T47D (cell line): ENCODE measurements at places on chromosomes 11 and 22.

DNA sequence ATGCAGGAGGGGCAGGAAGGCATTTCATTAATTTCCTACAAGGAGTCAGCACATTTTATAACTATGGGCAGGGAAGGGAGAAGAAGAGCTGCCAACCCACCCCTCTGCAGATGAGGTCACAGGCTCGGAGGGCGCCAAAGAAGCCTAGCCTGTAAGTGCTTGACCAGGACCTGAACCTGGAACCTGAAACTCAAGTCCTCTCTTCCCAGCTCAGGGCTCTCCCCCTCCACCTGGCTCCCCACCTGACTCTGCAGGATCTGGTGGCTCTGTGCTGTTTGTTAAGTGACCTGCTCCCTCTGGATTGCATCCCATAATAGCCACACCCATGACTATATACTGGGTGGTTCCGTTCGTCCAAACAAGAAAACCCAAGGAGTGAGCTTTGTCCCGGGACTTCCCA, 27.3 kb downstream of the SCGB1A1 start:
- no peak for DNase-seq

DNA sequence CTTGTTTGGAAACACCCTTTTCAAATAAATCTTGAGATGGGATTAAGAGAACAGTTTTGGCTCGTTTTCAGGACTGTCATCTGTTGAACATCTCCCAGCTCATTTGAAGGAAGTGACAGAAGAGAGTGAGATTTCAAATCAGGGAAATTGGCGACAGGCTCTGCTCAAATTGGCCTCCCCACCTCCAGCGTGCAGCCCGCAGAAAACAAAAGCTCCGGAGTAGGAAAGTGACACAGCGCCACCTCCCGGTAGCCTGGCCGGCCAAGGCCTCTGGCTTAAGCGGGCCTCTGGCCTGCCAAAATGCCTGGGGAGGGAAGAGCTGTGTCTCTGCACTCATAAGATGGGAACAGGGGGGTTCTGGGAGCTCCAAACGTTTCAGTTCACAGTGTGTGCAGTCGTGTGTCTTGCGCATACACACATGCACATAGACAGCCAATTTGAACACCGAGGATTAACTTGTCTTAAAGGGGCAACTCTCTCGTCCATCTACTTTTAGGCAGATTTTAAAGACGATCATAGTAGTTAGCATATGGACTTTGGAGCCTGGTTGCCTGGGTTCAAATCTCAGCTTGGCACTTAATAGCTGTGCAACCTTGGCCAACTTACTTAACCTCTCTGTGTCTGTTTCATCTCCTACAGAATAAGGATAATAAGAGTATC, 132.7 kb upstream of the RCN1 start:
- peak; percentile 61 for DNase-seq

GRCh38 chr22:37428649-37429586, 1.6 kb upstream of the ELFN2 start:
- DNase-seq: peak; percentile 33

DNA sequence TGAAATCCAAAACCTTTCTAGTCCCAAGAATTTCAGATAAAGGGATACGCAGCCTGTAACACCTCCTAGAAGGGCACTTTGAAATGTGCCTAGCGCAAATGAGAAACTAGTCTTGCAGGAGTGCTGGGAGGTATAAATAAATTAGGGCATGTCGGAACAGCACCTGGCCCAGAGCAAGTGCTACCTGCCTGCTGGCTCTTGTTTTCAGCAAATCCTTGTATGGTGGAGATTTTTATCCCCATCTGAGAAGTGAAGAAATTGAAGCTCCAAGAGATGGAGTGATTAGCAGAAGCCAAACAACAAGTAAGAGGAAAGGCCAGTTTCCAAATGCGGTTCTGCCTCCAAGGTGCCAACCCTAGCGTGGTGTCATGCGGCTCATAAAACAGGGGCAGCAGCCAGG, 36.7 kb upstream of the TFIP11 start:
- DNase-seq: peak; percentile 94

DNA sequence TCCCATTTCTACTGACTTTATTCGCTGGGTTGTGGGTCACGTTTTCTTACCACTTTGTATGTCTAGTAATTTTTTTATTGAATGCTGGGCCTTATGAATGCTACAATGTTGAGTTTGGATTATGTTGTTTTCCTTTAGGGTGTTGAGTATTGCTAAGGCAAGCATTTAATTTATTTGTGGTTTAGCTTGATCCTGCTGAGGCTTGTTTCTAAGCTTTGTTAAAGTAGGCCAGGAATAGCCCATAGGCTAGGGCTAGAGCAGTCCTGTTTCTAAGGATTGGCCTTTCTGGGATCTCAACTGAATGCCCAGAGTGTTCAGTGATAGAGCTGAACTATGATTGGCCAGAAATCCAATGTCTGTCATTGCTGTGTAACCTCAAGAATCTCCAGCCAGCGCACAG, 56.1 kb upstream of the LDLRAD3 start:
- DNase-seq: peak; percentile 69

DNA sequence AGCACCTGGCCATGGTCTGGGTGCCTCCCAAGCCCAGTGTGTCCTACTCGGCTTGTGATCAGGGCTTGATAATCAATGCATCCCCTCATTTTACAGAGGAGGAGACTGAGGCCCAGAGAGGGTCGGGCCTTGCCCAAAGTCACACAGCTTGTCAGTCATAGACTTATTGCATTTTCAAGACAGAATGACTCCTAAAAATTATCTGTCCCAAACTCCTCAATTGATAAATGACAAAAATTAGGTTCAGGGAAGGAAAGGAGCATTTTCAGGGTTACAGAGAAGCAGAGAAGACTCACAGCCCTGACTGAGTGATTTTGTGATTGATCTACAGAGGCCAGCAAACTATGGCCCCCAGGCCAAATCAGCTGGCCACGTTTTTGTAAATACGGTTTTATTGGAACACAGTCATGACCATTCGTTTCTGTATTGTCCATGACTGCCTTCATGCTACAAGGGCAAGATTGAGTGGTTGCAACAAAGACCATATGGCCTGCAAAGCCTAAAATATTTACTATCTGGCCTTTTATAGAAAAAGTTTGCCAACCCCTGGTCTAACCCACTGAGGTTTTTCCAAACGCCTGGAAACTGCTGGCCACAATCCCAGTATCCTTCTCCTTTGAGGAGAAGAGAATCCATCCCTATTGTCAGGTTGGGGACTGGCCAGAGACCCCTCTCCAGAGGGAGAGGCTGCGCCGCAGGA, 35.1 kb upstream of the NAV2 start:
- no peak for DNase-seq

GRCh38 chr22:21855676-21856075, 11.8 kb downstream of the MAPK1 start:
- no peak for DNase-seq

- DNase-seq: no peak
These were observed 661.9 kb downstream of the CNTN5 start for GRCh38 chr11:99682646-99683045.

DNA sequence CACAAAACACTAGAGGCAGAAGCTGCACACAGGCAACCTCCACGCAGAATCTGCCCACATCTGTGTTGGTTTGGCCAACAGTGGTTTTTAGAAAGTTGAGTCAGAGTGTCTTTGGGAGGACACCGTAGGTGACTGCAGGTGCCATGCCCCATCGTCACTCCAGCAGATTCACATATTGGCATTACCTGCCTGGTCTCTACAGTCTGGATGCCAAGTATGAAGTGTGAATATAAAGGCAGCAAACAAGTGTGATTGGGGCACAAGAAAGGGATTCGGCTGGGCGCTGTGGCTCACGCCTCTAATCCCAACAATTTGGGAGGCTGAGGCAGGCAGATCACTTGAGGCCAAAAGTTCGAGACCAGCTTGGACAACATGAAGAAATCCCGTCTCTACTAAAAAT, 11.0 kb upstream of the FXYD2 start:
- DNase-seq: no peak

- no peak for DNase-seq
These were observed 478 bp downstream of the FAU start for GRCh38 chr11:65121447-65121864.

DNA sequence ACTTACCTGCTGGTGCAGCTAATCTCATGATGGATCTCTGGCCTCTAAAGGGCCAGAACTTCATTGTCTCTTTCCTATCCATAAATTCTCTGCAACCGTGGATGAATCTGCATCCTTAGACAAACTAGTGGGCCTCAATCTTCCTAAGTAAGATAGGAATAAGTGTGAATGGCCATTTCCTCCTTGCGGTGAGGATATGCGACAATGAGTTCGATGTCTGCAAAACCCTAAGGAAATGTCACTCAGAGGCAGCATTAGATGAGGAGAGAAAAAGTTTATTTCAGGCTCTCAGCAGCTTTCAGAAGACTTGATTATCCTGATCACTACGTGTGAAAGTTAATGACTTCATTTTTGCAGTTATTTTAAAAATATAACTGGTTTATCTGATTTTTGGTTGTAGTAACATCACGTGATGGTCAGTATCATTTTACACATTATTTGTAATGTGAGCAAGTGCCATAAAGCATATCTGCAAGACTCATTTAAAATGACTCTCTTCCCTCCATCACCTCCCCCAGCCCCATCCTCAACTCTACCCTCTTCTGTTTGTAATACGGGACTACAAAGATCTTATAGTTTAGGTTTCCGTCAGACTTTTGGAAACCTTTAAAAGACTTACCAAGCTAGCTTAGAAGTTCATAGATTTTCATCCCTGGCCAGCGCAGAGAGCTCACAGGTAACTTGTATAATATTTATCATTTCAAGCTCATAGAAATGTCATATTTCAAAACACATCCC, 10.2 kb downstream of the GRAP2 start:
- no peak for DNase-seq

- no peak for DNase-seq
These were observed 16.8 kb downstream of the ZDHHC24 start for GRCh38 chr11:66529069-66529468.

GRCh38 chr11:25242928-25243327, 746.1 kb downstream of the LUZP2 start:
- no peak for DNase-seq

GRCh38 chr22:47057916-47058585, 295.6 kb downstream of the TBC1D22A start:
- no peak for DNase-seq

GRCh38 chr11:57219021-57219627, 17.9 kb downstream of the APLNR start:
- no peak for DNase-seq

DNA sequence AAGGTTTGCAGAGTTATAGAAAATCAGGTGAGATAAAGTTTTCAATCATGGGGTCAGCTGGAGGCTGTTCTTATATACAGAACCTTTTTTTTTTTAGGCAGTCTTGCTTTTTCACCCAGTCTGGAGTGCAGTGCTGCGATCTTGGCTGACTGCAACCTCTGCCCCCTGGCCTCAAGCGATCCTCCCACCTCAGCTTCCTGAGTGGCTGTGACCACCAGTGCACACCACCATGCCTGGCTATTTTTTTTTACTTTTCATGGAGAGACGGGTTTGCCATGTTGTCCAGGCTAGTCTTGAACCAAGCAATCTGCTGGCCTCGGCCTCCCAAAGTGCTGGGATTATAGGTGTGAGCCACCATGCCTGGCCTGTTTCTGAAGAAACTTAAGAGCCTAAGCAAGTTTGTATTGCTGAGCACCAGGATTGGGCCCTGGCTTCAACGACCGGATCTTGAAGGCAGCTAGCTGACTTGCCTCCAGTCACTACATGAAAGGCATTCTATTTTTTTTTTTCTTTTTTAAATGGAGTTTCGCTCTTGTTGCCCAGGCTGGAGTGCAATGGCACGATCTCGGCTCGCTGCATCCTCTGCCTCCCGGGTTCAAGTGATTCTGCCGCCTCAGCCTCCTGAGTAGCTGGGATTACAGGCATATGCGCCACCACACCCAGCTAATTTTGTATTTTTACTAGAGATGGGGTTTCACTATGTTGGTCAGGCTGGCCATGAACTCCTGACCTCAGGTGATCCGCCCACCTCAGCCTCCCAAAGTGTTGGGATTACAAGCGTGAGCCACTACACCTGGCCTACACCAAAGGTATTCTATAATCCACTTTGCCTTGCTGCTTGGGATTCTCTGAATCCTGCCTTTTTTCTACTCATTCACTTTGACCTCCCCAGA, 7.6 kb downstream of the XBP1 start:
- DNase-seq: peak; percentile 89

- no peak for DNase-seq
These were observed 8.5 kb upstream of the TREH start for GRCh38 chr11:118687906-118688305.

GRCh38 chr11:71452199-71453036, 585 bp upstream of the NADSYN1 start:
- peak; percentile 44 for DNase-seq

DNA sequence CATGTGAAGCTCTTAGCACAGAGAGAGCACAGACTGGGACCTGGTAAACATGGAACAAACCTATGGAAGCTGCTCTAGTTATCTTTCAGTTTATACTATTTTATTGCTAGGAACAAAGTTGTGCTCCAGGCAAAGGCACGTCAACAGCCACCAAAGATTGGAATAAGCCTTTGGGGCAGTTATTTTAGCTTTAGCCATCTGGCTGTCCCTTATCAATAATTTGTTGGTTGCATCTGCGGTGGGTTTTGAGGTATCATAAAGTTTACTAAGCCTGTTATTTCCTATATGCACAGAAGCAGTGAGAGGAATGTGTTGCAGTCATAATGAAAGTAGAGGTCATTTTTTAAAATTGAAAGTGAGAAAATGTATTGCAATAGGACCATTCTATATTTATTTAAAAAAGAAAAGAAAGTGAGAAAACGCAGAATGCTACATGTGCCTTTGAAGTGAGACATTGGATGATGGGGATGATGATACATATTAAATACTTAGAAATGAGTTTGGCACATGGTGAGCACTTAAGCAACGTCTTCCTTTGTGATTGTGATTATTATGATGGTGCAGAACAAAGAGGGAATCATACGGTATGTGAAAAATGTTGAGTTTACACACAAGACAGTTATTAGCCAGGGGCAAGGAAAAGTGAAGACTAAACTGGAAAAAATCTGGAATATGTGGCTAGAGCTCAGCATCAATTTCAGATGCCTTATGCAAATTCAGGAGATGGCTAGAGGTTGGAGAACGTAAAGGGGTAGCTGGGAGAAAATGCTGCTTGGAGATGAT, 58.3 kb downstream of the PRR5L start:
- no peak for DNase-seq

GRCh38 chr11:16086229-16086819, 270.0 kb downstream of the SOX6 start:
- no peak for DNase-seq

- DNase-seq: peak; percentile 47
These were observed 16.1 kb downstream of the PKNOX2 start for GRCh38 chr11:125180413-125181305.

DNA sequence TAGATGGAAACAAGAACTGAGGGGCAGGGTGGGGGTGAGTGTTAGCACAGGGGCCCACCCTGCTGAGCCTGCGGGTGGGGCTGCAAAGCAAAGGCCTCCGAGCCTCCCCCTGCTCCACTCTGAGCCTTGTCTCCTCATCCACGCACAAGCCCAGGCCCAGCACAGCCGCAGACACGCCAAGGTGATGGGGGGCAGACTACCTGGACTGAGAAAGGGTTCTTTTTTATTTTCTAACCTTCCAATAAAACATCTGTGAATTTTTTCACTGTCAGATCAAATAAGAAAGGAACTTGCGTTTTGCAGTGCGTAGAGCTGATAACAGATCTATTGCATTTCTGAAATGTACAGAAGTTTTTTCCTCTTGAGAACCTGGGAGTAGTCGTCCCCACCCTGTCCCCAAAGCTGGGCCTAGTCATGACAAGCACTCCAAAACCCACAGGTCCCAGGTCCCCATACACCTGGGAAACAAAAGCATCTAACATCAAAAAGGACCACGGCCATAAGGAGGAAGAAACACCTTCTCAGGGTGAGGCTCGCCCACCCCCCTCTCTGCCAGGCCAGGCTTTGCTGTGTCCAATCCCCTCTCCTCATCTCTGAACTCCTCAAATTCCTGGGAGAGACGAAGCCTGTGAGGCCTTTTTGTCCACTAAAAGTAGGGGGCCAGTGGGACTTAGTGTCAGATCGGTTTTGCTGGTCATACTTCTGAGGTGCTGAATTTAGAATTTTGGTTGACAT, 22.7 kb upstream of the CD5 start:
- no peak for DNase-seq
